ENCODE measurements at places on chromosomes 12 and 14.

DNA sequence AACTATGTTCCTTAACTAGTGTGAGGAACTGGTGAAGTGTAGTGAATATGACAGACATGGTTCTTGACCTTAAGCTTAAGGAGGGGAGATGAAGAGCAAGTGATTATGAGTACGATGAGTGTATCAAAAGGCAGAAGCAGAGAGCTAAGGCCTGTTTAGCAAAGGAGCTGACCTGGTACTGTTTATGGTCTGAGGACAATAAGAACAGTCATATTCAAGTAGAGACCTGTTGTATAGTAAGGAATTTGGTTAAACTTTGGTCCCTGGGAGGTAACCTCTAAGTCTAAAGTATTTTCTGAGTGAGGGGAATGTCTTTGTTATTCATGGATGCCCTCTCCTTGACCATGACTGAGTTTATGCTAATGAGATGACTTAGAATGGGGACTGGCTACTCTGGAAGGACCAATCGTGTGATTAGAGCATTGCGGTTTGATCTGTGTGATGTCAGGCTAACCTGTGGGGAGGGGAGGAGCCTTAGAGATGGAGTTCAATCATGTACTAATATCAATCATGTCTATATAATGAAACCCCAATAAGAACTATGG, 389.3 kb downstream of the BMP4 start:
- no peak for DNase-seq

DNA sequence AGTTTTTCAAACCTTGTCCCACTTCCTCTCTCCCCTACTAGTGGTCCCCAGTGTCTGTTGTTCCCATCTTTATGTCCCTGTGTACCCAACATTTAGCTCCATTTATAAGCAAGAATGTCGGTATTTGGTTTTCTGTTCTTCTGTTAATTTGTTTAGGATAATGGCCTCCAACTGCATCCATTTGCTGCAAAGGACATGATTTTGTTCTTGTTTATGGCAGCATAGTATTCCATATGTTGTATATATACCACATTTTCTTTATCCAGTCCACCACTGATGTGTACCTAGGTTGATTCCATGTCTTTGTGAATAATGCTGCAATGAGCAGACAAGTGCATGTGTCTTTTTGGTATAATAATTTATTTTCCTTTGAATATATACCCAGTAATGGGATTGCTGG, 52.2 kb downstream of the FAM186A start:
- DNase-seq = no peak

- DNase-seq = no peak
Measured at GRCh38 chr12:100789975-100790374, 4.6 kb upstream of the ANO4 start.

- no peak for DNase-seq
Measured at GRCh38 chr14:90663140-90663539, 153.1 kb downstream of the TTC7B start.

DNA sequence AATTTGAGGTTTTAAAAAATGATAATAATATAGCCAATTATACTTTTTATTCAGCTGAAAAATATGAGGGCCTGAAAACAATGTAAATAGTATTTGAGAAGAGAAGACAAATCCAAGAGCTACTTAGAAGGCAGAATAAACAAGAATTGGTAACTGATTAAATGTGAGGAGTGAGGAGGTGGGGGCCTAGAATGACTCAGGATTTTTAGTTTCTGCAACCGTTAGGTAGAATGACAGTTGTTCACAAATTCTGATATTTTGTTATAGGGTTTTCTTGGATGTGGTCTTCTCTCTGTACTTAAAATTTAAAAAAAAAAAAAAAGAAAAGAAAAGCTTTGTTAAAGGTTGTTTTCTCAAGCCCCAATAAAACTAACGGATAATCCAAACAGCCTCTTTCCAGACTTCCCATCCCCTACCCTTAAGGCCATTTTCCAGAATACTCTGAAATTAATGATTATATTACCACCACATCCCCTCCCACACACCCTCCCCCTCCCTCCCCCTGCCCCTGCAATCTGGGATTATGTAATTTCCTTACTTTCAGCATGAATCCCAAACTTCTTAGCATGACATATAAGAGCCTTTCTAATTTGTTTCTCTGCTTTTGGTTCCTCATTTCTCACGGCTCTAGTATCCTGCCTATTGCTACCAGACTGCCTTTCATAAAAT, 50.4 kb downstream of the LRP6 start:
- no peak for DNase-seq

GRCh38 chr12:31590642-31591379, at the start of gene DENND5B:
TSS of gene DENND5B (minus strand) at chr12:31591136. CDS start at chr12:31590832, 304 bp downstream.
- DNase-seq = peak; percentile 90

- no peak for DNase-seq
Measured at GRCh38 chr14:105328070-105328677, 13.6 kb downstream of the PACS2 start.

GRCh38 chr12:123614531-123614930, 12.6 kb downstream of the DDX55 start:
- no peak for DNase-seq

- no peak for DNase-seq
Measured at GRCh38 chr12:44833561-44833960, 42.6 kb downstream of the NELL2 start.

DNA sequence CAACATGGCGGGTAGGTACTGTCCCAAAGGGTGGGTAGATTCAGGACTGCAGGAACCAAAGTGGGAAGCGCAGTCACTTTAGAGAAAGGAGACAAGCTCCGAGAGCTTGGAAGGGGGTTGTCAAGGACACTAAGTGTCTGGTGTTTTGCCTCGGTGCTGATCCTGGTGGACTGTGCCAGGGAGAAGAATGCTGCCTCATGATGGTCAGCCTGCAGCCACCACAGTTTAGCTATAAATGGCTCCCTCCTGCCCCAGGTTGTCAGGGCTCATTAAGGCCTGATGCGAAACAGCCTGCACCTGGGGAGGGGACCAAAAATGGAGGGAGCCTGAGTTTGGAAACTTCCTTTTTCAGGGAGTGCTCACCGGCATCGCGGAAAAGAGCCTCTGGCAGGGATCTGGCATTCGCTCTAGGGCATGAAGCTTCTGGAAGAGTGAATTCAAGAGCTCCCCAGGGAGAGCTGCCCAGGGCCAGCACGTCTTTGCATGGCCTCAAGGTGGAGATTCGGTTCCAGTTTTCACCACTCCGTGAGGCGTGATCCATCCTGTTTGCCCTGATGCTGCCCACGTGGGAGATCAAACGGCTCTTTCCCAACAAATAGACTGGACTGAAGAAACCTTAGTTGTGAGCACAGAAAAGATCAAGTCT, 164.0 kb downstream of the FOXN3 start:
- no peak for DNase-seq

DNA sequence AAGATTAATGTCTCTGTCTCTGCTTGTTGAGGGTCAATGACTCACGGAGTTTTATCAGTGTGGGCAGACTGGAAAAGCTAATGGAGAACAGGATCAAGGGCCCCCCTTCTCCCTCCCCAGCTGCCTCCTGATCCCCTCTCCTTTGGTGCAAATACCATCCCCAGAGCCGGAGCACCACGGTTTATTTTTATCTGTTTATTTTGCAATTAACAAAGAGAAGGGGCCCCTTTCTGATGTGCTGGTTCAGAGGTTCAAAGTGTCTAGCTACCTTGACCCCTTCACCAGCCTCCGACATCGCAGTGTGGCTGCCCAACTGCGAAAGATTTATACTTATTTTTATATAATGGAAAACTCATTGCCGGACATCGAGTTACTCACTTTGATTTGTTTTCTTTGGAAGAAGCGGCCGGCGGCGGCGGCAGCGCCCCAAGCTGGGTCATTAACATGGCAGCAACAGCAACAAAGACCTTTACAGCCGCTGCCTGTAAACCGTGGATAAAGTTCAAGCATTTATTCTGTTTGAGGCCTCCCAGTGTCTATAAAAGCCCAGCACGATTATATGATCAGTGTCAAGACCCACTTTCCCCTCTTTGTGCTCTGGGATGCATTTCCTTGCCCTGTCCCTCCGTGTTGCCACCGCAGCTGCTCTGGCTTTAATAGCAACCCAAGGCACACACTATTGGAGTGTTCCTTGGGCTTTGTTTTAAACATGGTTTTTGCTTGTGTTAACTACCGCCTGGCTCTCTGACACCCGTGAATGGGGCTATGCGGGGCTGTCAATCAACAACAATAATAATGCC, 47.4 kb upstream of the PARP11 start:
- DNase-seq = peak; percentile 72

GRCh38 chr12:110741341-110742095, 1.2 kb downstream of the PPP1CC start:
- no peak for DNase-seq

DNA sequence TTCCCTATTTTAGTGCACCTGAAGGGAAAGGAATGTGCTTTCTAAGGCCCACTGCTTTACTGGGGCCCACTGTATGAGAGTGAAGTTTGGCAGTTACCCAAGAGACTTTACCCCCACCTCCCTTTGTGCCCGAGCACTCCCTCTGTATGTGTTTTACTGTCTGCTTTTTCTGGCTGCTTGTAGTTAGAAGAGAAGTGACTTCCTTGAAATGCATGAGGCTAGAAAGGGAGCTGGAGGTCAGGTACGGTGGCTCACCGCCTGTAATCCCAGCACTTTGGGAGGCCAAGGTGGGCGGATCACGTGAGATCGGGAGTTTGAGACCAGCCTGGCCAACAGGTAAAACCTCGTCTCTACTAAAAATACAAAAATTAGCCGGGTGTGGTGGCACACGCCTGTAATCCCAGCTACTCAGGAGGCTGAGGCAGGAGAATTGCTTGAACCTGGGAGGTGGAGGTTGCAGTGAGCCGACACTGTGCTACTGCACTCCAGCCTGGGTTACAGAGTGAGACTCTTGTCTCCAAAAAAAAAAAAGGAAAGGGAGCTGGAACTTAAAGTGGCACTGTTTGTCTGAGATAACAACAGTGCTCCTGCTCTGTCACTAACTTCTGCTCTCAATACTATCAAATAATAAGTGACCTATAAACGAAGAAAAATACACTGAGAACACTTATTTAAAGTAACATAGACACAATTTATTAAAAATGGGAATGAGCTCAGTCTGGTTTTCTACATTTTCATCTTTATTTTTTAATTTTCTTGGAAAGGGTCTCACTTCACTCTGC, 5.8 kb downstream of the TRIP11 start:
- DNase-seq = no peak

- DNase-seq = no peak
Measured at GRCh38 chr14:88352698-88353097, 29.6 kb upstream of the KCNK10 start.
